Epithelial cell of esophagus (primary cell): ENCODE measurements at places on chromosomes 2 and 18.
A peak's percentile ranks its signal among the peaks of the same experiment; 100 is the strongest.

DNA sequence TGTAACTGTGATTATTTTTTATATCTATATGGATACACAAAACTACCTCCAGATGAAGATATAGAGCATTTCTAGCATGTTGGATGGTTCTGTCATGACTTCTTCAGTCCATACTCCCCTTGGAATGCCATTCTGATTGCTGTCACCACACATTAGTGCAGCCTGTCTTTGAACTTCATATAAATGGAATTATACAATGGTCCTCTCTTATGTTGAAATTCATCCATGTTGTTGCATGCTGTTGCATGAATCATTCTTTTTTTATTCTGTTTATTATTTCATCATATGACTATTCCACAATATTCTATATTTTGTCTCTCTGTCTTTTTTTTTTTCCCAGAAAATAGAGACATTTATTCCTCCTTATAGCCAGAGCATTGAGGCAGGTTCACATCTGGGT lies 74.1 kb downstream of the OSBPL6 start:
- DNase-seq, result peak; percentile 84

GRCh38 chr18:75204732-75205513 lies 4.0 kb downstream of the PTGR3 start:
- DNase-seq, result peak; percentile 9

DNA sequence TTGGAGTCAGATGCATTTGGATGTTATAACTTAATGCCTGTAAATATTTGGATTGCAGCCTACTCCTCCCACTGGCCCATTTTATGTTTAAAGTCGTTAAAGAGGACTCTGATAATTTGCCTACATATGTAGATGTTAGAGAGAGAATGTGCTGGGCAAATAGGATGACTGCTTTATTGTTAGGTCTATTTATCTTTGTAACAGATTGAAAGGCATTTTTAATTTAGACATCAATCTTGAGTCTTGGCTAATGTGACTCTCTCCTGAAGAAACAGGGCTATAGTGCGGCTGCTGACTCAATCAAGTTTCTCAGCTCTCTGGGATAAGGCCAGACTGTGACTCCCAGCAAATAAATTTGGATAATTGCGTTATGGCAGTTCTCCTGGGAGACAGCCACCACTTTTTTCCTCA lies 1101.4 kb downstream of the CBLN2 start:
- DNase-seq, result no peak

DNA sequence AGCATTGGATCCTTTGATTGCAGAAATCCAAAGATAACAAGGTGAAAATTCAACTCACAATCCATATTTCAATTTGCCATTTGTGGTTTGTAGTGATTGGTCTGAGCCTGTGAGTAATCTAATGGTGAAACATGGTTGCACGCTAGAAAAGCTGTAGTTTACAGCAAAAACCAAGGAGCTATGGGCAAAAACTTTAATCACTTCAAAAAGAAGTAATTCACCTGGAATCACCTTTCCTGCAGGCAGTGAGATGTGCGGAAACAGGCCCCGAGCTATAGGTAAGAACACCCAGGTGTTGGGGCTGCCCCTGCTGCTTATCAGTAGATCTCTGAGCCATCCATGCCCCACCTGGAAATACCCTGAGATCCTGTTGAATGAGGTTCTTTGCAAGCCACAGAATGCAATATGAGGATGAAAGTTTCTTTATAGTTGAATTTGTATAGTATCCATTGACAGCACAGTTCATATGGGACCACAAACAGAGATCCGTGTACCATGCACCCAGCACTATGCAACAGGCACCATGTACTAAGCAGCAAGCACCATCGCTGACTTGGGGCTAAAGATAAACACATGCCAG lies 208.2 kb downstream of the SPP2 start:
- DNase-seq, result peak; percentile 75

DNA sequence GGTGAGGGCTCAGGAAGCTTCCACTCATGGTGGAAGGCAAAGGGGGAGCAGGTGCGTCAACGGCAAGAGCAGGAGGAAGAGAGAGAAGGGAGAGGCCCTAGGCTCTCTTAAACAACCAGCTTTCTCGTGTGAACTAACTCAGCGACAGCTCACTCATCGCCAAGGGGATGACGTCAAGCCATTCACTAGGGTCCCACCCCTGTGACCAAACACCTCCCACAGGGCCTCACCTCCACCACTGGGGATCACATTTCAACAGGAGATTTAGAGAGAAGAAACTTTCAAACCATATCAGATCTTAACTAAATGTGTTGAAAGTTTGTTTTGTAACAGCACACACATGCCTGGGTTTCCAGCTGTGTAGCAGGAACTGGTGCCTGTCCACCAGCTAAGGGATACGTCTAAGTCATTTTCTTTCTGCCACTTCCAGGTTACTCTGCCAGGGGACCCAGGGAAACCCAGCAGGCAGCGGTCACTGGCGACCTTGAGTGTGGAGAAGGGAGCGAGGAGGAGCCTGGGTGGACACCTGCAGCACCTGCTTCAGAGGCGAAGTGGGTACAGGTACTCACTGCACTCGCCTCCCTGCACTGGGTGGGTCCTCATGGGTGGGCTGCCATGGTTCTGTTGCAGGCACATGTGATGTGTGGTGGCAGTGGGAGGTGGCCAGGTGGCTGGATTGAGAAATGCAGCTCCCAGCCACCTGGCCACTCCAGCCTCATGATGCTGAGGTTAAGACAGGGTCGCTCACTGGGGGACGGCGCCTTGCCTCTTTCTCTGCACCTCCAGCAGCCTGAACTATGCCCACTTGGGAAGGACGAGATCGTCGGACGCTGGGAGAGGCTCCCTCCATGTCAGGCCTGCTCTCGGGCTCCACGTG lies 8.4 kb upstream of the GPC1 start:
- DNase-seq, result peak; percentile 93

- peak; percentile 84 for DNase-seq
Observed at GRCh38 chr2:102082571-102083392, 59.8 kb upstream of the IL1R1 start.

- peak; percentile 40 for DNase-seq
Observed at GRCh38 chr2:67733517-67733916, 329.3 kb downstream of the C1D start.

DNA sequence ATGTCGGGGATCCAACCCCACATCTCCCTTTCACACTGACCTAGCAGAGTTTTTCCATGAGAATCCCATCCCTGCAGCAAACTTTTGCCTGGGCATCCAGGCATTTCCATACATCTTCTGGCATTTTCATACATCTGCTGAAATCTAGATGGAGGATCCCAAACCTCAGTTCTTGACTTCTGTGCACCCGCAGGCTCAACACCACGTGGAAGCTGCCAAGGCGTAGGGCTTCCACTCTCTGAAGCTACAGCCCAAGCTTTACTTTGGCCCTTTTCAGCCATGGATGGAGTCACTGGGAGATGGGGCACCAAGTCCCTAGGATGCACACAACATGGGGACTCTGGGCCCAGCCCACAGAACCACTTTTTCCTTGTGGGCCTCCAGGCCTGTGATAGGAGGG lies 32.2 kb upstream of the TEX51 start:
- no peak for DNase-seq

DNA sequence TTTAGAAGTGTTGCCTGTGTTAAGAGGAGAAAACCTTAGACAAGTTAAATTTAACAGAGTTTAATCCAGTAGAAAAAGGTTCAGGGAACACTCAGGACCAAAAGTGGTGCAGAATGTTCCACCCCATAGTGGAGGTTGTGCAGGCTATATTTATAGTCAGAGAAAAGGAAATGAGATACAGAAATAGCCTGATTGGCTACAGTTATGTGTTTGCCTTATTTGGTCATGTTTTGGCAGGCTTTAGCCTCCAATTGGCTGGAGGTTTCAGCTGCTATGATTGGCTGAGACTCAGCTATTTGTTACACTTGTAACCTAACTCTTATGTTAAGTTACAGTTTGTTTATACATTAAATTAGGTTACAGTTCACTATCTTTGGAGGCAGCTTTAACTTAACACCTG lies 4.2 kb downstream of the STAMBP start:
- DNase-seq, result peak; percentile 29

GRCh38 chr2:203484266-203485112 lies 50.6 kb downstream of the RAPH1 start:
- peak; percentile 34 for DNase-seq

DNA sequence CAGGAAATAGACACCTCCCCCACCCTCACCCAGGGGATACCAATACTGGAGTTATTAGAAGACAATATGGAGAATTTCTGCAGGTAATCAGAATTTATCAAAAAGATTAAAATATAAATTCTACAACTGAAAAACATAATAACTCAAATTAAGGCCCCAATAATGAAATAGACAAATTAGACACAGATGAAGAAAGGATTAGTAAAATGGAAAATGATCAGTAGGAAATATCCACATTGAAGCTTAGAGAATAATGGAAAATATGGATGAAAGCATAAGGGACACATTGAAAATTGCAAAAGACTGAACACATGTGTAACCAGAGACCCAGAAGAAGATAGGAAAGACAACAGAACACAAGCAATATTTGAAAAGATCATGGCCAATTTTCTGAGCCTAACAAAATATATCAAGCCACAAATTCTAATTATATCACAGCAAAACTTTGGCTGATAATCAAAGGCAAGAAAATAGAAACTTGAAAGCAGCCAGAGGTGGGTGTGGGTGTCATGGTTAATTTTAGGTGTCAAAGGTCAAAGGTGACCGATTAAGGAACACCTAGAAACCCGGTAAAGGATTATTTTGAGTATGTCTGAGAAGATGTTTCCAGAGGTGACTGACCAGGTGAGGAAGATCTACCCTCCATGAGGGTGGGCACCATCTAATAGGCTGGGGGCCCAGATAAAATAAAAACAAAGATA lies 28.2 kb downstream of the BOK start:
- no peak for DNase-seq

GRCh38 chr2:160657196-160657595 lies 163.6 kb upstream of the RBMS1 start:
- DNase-seq, result no peak

DNA sequence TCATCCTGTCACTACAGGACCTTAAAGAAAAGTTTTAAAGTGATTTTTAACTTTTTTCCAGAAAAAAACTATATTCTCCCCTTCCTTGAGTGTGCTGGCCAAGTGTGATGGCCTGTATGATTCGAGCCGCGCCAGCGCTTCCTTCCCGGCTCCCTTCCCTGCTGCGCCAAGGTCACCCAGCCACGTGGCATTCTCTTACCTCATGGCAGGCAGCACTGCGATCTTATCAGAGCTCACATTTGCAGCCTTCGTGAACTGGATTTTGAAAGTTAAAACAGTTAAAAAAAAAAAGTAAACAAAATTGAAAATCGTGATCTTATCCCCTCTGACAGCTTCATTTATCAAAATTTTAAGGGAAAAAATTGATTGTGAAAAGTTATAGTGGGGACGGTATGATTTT lies 279.8 kb downstream of the PTGR3 start:
- no peak for DNase-seq

GRCh38 chr2:16021611-16022363 lies 81.4 kb downstream of the MYCN start:
- DNase-seq, result no peak

DNA sequence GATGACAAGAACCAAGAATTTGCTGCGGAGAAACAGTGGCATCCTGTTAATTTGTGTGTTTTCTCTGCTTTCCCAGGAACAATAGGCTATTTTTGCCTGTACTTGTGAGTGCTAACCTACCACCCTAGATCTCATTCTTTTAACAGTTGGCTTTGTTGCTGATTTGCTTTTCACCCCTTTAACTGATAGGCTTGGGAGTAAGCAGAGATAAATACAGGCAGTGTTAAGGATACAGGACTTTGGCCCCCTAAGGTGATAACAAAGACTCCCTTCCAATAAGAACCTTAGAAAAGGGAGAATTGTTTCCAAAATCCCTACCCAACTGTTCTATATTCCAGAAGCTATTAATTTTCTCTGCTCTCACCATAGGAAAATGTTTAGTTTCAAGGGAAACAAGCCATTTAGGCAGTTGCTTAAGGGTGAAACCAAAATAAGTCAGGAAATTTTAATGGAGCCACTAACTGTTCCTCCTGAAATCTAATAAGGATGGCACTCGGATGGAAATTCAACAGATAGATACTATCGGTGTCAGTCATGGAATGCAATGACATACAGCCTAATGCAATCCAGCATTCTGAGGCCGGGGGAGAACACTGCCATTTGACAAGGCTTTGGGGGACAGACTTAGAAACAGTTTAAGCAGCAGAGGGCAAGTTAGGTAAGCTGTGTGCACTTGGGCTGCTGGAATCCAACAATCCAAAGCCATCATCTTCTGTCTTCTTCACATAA lies 238.8 kb downstream of the RNF152 start:
- no peak for DNase-seq

DNA sequence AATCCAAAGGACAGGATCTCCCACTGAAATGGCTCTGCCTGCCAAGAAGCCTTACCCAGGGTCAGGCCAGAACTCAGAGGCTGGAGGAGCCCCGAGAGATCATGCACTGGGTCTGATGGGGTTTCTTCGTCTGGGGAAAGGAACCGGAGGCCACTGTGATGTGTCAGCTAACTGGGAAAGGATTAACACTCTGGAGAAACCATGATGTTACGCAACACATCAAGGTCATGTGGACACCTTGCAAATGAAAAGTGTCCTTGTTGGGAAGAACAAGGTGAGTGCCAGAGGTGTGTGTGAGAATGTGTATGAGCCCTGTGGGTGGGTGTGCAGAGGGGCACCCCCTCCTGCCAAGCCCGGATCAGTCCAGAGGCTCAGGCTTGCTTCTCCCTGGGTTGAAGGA lies 86.9 kb downstream of the CRACDL start:
- peak; percentile 9 for DNase-seq

GRCh38 chr18:56294484-56295183 lies 343.8 kb downstream of the TXNL1 start:
- DNase-seq, result no peak

- DNase-seq, result no peak
Observed at GRCh38 chr2:238565031-238565430, 138.3 kb downstream of the ASB1 start.

GRCh38 chr18:12968619-12969018 lies 20.8 kb downstream of the SEH1L start:
- no peak for DNase-seq

DNA sequence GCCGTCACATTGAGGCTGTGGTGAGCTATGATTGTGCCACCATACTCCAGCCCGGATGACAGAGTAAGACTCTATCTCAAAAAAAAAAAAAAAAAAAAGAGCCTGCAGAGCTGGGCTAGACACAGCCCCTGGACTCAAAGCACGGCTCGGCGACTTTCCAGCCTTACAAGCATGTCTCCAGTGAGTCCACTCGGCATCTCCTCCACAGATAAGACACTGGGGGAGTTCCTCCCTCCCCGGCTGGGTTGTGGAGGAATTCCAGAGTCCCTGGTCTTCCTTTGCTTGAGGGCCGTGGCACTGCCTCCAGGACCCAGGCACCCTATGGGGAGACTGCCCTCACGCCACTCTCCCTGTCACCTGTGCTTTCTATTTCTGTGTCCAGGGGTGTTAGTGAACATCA lies 30.9 kb upstream of the RPL31 start:
- no peak for DNase-seq

DNA sequence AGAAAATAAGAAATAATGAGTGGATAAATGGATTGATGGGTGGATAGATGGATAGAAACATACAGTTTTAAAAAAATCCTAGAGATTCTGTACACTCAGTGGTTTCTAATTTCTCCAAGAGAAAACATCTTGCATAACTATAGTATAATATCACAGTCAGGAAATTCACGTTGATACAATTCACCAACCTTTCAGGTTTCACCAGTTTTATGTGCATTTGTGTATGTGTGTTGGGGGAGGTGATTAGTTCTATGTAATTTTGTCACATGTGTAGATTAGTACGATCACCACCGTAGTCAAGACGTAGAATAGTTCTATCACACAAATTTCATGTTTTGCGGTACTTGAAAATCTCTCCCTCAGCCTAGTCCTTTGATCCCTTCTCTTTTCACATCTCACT lies 288.2 kb upstream of the LRATD1 start:
- peak; percentile 81 for DNase-seq
